Activated naive CD8-positive, alpha-beta T cell treated with anti-CD3 and anti-CD28 coated beads, Interleukin-2, amount 50 U/mL, for 24 hours (primary cell): ENCODE measurements at places on chromosomes 11 and 22.
A peak's percentile ranks its signal among the peaks of the same experiment; 100 is the strongest.

- H3K36me3 ChIP-seq = no peaks in the 10 kb centered on the region
- DNase-seq = no peak
- H3K4me1 ChIP-seq = no peaks in the 10 kb centered on the region
- H3K27ac ChIP-seq = no peak overlapping the region
Observed at GRCh38 chr11:47105974-47106373, 70.7 kb downstream of the ARFGAP2 start.

DNA sequence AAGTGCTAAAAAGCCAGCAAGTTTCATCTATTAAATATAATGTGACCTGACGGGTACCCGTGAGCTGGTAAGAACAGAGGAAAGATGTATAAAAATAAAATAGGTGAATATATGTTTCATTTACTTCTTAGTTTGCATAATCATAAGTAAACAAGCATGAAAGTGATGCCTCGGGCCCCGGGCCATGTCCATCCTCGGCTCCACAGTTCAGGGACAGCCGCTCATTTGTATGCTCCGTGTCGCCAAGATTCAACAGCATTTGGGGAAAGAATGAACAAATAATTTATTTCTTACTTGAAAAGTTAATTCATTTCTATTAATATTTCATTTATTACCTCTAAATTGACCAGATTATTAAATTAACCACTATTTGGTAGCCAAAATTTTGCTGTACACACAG lies 251.8 kb downstream of the NTM start:
- no peak overlapping the region for H3K4me3 ChIP-seq
- H3K27ac ChIP-seq = no peak overlapping the region
- DNase-seq = no peak
- no peaks in the 10 kb centered on the region for H3K36me3 ChIP-seq
- no peaks in the 10 kb centered on the region for H3K4me1 ChIP-seq

DNA sequence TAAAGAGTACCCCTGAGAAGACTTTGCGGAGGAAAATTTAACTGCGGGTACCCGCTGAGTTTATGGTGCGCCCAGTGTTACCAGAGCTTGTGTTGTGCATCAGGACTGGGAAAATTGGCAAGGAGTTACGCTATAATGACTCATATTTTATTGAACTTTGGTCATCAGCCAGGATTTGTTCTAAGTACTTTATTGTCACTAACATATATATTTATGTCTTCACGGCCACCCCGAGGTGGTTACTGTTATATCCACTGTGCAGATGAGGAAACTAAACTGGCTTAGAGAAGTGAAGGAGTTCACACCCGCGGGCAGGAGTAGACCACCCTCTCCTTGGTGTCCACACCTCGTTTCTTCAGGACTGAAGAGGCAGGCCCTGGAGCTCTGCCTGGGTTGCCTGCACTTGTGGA lies 667 bp downstream of the ACCS start:
- H3K4me1 ChIP-seq = peaks cover 24% of the 10 kb centered on the region
- no peak for DNase-seq
- H3K4me3 ChIP-seq = peak overlapping the region; percentile 81

DNA sequence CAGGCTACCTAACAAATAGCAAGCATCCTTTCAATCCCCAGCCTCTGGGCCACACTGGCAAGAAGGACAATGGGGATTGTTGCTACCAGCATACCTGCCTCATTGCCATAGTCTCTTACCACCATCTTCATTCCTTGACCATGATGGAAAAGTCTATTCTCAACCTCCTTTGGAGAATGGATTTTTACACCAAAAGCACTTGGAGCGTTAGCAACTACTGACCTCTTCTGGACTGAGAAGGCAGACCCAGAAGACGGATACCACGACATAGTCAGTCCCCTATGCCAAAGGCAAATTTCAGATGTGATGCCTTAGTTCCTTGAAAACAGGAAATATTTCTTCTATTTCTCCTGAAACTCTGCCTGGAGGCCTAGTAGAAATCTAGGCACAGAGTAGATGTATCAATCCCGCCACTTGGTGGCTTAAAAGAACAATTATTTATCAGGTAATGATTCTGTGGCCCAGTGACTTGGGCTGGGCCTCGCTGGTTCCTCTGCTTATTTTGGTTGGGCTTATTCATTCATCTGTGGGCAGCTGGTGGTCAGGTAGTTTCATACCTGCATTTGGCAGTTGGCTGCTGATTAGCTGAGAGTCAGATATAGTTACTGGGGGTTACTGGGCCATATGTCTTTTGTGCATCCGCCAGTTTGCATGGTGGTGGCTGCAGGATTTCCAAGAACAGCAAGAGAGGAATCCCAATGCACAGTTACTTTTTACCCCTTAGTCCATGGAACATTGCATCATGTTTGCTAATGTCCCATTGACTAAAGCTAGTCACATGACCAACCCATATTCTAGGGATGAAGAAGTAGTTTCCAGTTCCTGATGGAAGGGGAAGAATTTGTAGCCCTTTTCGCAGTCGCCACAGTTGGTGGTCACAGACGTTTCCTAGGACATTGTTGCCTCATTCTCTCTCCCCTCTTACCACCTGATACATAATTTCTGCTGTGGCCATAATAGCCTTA lies 75.2 kb downstream of the DHCR7 start:
- H3K4me1 ChIP-seq = peaks cover 2% of the 10 kb centered on the region
- no peak overlapping the region for H3K4me3 ChIP-seq
- DNase-seq = no peak

- no peak overlapping the region for H3K27ac ChIP-seq
- DNase-seq = no peak
- peaks cover 9% of the 10 kb centered on the region for H3K4me1 ChIP-seq
- peaks cover 2% of the 10 kb centered on the region for H3K36me3 ChIP-seq
- no peak overlapping the region for H3K4me3 ChIP-seq
Observed at GRCh38 chr22:40472051-40472450, 101.7 kb downstream of the SGSM3 start.

DNA sequence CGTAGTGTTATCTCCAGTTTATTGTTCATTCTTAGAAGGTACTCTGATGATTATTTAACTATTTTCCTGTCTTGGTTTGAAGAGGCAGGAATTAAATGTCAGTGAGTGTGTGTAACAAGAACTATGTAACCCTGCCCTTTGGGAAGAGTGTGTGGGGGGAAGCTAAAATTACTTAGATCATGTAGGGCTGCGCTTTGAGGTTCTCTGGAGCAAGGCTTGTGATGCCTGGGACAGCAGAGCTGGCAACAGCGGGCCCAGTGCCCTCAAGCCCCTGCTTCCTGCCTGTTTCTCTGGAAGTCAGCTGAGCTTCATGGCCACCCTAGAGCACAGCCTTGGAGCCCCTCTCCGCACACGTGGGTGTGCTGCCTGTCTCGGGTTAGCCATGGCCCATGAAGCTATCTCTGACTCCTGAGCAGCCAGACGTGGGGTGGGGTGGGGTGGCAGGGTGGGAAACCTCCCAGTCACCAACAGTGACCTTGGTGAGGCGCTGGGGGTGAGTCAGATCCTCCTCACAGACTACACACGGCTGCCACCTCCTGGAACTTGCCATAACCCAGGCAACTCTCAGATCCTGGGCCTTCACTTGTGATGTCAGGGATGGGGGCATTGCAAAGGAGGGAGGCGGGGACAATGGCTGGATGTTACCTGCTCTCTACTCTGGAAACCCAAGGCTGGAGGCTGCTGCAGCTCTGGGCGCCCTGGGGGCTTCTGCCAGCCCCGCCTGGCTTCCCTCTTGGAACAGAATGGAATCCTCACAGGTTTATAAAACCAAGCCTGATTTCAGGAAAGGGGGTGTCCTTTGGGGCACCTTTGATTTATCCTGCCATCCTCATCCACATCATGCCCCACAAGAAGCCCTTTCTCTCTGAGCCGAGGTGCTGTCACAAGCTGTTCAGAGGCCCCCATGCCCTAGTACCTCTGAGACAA lies 88.6 kb downstream of the SNX19 start:
- H3K4me1 ChIP-seq = no peaks in the 10 kb centered on the region
- peak; percentile 6 for DNase-seq
- H3K36me3 ChIP-seq = no peaks in the 10 kb centered on the region
- peaks cover 2% of the 10 kb centered on the region for H3K27me3 ChIP-seq

GRCh38 chr22:17896586-17896985 lies 122.3 kb upstream of the BID start:
- no peak for DNase-seq
- H3K36me3 ChIP-seq = peaks cover 32% of the 10 kb centered on the region
- no peaks in the 10 kb centered on the region for H3K27me3 ChIP-seq
- no peak overlapping the region for H3K4me3 ChIP-seq
- no peaks in the 10 kb centered on the region for H3K4me1 ChIP-seq

- peaks cover 2% of the 10 kb centered on the region for H3K4me1 ChIP-seq
- H3K4me3 ChIP-seq = no peak overlapping the region
- DNase-seq = no peak
- no peaks in the 10 kb centered on the region for H3K36me3 ChIP-seq
- no peak overlapping the region for H3K27ac ChIP-seq
Observed at GRCh38 chr22:39724857-39725256, 154.3 kb downstream of the CACNA1I start.

DNA sequence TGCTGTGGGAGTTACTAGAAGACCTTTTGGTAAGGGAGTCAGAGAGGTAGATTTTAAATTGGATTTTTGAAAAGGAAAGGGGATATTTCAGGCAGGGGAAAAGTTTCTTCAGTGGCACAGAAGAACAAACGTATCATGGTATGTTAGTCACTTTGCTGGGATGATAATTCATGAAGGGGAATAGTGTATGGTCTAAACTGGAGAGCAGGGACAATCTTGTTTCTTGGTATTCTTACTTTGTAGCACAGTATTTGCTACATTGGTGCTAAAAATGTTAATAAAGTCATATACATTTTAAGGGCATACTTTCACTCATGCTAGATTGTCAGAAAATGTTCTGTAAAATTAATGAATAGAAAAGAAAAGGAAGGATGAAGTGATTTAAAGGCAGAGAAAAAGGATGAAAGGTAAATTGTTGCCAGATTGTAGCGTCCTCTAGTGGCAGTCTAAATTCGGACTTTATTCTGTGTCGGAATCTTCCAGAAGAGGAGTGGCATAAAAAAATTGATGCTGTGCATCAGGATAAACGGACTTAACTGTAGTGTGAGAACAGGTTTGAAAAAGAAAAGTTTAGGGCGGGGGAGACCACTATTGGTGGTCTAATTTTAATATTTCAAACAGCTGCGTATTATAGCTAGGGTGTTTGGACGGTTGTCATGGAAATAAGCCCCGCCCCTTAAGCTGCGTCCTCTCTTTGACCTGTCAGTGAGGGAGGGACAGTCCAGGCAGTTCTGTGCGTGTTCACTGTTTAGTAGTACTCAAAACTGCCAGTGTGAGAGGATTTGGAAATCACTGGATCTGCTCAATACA lies at the start of gene BCO2:
BCO2 (plus strand) TSS at position 724 of the 810 bp plus-strand sequence. CDS start 90 bp downstream, outside the sequence.
- H3K4me1 ChIP-seq = peaks cover 23% of the 10 kb centered on the region
- no peaks in the 10 kb centered on the region for H3K36me3 ChIP-seq
- H3K4me3 ChIP-seq = peak within 1 kb of the TSS; percentile 50
- peak; percentile 57 for DNase-seq
- peaks cover 29% of the 10 kb centered on the region for H3K27me3 ChIP-seq

GRCh38 chr11:105622016-105622415 lies 12.1 kb downstream of the GRIA4 start:
- no peak overlapping the region for H3K27ac ChIP-seq
- H3K36me3 ChIP-seq = no peaks in the 10 kb centered on the region
- DNase-seq = no peak
- no peaks in the 10 kb centered on the region for H3K27me3 ChIP-seq

- no peak overlapping the region for H3K27ac ChIP-seq
- no peaks in the 10 kb centered on the region for H3K36me3 ChIP-seq
- no peak overlapping the region for H3K4me3 ChIP-seq
- peaks cover 12% of the 10 kb centered on the region for H3K27me3 ChIP-seq
Observed at GRCh38 chr22:18968011-18968749, 32.1 kb upstream of the PRODH start.

DNA sequence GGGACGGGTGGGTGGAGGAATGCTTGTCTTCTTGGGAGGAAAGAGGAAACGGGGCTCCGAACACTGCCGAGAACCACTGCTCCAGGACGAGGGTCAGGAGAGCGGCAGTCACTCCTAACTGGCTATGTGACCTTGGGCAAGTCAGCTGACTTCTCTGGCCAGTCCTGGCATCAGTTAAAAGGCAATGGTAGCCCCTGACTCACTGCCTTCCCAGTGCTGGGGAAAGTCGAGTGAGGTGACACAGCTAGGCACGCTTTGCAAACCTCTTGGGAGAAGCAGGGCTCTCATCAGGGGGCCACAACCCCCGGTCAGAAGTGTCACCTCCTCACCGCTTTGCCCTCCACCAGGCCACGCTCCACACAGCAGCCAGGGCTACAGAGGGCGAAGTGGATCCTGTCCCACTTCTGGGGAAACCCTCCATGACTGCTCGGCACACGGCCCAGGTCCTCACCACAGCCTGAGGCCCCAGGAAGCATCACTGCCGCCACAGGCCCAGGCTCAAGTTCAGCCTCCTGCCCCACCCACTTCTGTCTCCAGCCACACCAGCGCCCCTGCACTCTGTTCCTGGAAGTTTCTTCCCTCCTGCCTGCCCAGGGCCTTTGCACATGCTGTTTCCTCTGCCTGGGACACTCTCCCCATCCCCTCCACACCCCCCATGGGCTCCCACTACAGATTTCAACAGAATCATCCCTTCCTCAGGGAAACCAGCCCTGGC lies 16.3 kb downstream of the IL2RB start:
- peaks cover 54% of the 10 kb centered on the region for H3K36me3 ChIP-seq
- H3K27me3 ChIP-seq = no peaks in the 10 kb centered on the region
- no peak for DNase-seq
- no peak overlapping the region for H3K27ac ChIP-seq
- H3K4me1 ChIP-seq = peaks cover 24% of the 10 kb centered on the region

DNA sequence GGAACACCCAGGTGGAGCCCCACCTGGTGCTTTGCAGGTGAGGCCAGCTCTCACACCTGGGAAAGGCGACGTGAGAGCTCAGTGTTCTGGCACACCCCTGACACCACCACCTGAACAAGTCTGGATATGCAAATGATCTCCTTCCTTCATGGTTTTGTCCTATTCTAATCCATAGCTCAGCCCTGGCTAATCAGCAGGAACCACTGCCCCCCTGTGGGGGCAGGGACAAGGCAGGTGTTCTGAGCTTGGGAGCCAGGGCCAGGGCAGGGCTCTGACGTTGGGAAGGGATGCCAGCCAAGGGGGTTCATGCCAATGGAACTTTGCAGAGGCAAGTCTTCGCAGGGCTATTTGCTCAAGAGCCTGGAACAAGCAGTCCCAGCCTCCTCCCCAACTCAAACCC lies 144.2 kb downstream of the TRIM29 start:
- no peak overlapping the region for H3K27ac ChIP-seq
- DNase-seq = no peak
- H3K4me3 ChIP-seq = no peak overlapping the region
- no peaks in the 10 kb centered on the region for H3K4me1 ChIP-seq
- H3K27me3 ChIP-seq = peaks cover 12% of the 10 kb centered on the region
